NCI-H446 (cell line): ENCODE measurements at places on chromosomes 6 and 20.

DNA sequence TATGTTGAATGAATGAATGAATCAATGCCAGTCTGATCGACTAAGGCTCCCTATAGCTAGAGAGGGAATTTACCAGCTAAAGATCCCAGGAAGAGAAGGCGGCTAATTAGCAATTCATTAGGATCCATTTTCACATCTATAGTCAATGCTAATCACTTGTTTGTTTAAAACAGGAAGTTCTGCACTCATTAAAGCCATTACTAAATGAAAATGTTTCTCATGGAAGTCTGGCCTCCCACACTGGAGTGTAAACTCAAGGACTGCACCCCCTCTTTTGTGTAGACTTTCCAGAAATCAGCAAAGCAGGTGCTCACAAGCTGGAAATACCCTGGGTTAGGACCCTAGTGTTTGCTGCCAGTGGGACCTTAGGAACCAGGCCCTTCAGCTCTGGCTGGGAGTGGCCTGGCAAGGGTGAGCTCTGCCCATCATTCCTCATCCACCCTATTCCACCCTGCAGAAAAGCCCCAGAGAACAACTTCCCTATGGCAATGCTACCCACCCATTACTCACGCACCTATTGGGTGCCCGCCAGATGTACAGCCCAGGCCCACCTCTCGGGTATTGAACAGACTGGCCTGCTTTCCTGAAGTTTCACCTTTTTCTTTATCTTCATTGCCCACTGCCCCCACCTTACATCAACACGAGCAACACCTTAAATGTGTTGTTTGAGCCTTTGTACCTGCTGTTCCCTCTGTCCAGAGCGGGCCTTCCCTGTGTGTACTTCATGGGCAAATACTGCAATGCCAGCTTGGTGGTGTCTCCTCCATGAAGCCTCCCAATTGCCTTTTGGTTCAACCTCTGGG is 60.8 kb downstream of the TTI1 start:
- no peak for DNase-seq

DNA sequence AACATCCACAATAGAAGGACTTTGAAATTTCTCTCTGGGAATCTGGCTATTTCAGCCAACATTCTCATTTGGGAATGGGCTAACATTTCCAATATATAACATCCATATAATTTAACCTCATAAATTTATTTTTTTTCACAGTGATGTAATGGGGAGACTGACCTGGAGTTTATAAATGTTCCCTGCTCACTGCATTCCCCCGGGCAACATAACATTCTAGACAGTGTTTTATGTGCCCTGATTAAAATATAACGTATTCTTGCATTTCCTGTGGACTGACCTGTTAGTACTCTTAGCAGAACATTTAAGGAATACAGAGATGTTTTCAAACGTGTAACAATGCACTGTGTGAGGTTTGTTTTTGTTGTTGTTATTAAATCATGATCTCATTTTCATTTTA is 20.9 kb downstream of the TSHZ2 start:
- DNase-seq, result no peak

DNA sequence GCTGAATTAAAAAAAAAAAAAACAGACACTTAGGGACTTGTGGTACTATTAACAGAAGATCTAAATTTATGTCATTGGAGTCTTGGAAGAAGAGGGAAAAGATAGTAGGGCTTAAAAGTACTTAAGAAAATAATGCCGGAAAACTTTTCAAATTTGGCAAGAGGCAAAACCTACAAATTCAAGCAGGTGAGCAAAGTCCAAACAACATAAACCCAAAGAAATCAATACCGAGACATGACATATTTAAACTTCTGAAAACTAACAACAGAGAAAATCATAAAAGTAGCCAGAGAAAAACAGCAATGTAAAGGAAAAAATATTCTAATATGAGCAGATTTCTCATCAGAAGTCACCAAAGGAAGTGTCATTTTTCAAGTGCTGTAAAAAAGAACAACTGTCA is 44.4 kb downstream of the EPM2A start:
- no peak for DNase-seq

GRCh38 chr6:4320860-4321259 is 185.5 kb upstream of the ECI2 start:
- no peak for DNase-seq

DNA sequence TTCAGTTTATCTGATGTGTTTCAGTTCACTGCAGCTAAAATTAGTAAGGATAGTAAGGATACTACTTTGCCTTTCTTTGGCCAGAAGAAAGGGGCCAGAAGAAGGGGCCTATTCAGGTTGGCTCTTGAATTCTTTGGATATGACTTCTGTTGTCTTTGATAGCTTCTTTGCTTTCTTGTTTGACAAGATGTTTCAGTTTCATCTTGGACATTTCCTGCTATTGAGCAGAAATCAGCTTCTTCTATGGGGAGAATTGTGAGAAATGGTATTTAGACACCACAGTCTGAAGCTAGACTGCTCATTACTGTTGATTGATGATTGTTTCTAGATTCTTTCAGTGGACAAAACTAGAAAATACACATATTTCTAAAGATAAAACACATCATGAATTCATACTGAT is 23.2 kb downstream of the L3MBTL3 start:
- no peak for DNase-seq

GRCh38 chr6:79277109-79277508 is 42.6 kb upstream of the HMGN3 start:
- DNase-seq, result no peak

DNA sequence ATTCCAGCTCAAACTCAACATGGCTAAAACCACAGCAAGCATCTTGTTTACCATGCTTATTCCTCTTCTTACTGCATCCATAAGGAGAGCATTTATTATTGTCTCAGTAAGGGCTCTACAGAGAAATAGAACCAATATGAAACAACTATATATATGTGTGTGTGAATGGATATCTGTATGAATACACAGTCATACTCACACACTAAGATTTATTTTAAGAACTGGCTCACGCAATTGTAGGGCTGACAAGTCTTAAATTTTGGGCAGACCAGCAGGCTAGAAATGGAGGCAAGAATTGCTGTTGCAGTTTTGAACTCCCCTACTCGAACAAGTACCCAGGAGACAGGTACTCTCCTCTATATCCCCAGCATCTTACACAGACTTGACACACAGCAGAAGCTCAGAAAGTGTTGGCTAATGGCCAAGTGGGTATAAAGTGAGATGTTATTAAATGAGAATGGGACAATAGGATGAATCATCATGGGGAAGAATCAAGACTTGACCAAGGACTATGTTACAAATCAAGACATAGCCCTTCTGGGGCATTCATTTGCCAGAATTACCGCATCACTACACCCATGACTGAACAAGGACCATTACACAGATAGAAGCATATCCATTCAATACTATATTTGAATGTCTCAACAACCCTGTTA is 13.0 kb downstream of the ZHX3 start:
- DNase-seq, result no peak

DNA sequence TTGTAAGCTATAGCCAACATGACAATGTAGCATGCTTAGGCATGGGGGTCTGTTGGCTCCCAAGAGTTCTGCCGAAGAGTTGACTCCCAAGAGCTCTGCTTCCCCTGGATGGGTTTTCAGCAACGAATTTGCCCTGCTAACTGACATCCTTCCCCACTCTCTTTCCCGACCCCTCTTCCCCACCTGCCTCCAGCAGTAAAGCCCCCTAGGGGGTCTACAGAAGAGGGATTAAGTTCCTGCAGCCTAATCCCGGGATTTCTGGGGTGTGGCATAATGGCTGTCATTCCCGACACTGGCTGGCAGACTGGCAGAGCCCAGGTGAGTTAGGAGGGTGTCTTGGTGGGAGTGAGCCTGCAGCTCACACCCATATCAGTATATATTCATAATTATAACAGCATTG is 121.0 kb upstream of the ZNF184 start:
- DNase-seq, result no peak

GRCh38 chr20:12053353-12053752 is 135.7 kb downstream of the BTBD3 start:
- no peak for DNase-seq

DNA sequence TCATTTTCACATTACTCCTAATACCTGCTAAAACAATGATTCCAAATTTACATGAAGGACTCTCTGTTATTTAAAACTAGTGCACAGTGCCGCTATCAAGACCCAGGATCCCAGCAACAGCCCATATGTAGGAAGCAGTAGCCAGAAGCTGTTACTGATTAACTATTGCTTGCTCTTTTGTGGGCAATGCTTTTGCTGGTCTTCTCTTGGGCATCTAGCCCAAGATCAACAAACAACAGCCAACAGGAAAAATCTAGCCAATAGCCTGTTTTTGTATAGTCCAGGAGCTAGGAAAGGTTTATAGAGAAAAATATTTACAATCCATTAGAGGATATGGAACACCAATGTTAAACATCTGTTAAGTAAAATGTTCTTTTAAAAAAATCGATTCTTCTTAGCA is 22.1 kb upstream of the TENT5A start:
- no peak for DNase-seq

GRCh38 chr6:117684749-117685148 is 9.5 kb downstream of the NUS1 start:
- DNase-seq, result no peak

GRCh38 chr6:118444796-118445195 is 103.3 kb upstream of the PLN start:
- DNase-seq, result no peak

DNA sequence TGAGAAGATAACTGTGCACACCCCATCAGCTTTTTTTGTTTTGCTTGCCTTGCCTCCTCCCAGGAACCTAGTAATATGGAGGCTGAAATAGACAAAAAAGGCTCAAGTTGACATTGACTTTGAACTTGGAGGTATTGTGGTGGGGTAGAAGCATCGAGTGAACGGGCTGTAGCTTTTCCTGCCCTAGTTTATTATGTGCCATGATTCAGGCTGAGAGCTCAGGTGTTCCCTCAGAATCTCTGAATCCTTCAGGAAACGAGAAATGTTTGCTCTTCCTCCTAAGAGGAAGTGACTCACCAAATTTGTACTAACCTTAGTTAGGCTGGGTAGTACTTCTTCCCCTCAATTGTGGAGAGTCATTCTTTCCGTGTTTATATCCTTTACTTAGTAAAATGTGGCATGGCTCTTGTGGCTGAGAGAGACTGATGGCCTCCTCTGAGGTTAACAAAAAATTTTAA is 98.8 kb downstream of the SASH1 start:
- DNase-seq, result no peak

- no peak for DNase-seq
Measured at GRCh38 chr6:110523451-110524021, 47.1 kb upstream of the SLC22A16 start.

DNA sequence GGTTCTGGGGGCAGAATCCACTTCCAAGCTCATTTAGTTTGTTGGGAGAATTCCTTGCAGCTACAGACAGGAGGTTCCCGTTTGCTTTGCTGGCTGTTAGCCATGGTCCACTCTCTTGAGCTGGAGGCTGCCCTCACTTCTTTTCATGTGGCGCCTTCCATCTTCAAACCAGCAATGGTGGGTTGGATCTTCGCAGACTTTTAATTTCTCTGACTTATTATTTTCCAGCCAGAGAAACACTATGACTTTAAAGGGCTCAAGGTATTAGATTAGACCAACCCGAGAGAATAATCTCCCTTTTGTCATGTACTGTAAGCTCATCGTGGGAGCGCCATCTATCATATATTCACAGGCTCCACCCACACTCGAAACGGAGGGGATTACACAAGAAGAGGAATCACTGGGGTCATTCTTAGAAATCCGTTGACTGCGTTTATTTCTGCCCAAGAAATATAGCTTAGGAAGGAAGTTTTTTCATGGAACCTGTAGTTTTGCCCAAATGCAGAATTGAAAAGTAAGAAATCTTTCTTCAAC is 38.9 kb downstream of the SAMD5 start:
- no peak for DNase-seq

DNA sequence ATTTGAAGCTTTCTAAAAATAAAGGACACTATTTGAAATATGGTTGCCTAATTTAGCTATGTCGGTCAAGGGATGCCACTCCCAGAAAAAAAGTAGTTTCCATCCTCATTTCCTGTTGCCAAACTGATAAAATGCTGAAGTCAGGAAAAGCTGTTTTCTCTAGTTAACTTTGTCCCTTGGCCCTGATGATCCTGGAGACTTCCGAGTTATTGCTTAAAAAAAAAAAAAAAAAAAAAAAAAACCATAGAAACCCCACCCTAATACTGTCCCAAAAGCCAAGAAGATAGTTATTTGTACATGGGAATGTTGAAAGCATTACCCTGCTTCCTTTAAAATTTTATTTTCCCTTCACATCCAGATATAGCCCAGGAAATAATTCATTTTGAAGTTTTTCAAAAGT is 236.7 kb downstream of the SOD2 start:
- no peak for DNase-seq

DNA sequence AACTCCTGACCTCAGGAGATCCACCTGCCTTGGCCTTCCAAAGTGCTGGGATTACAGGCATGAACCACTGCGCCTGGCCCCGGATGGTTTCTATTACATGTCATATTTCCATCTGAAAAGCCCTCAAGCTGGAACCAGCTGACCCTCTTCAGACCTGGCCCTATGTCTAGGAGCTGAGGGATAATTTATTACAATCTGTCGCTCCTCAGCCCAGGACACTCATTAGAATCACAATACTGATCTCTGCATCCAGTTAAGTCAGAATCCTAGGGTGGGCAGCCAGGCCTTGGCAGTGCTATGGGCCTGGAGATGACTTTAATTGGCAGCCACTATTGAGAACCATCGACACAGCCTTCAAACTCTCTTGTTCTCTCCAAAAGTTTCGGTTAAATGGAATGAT is 162.6 kb upstream of the SNX9 start:
- DNase-seq, result no peak

- no peak for DNase-seq
Measured at GRCh38 chr6:16279243-16279642, 40.9 kb downstream of the GMPR start.

- DNase-seq, result no peak
Measured at GRCh38 chr6:83092756-83093399, 25.4 kb downstream of the DOP1A start.

GRCh38 chr20:362271-363254 is 15.7 kb downstream of the NRSN2 start:
- peak; percentile 80 for DNase-seq

GRCh38 chr20:63894358-63895201 is at the start of gene DNAJC5:
DNAJC5 (plus strand) TSS chr20:63895126; CDS start chr20:63928346, 33,220 bp downstream.
- peak; percentile 88 for DNase-seq

- no peak for DNase-seq
Measured at GRCh38 chr6:101826269-101826668, 432.8 kb downstream of the GRIK2 start.

DNA sequence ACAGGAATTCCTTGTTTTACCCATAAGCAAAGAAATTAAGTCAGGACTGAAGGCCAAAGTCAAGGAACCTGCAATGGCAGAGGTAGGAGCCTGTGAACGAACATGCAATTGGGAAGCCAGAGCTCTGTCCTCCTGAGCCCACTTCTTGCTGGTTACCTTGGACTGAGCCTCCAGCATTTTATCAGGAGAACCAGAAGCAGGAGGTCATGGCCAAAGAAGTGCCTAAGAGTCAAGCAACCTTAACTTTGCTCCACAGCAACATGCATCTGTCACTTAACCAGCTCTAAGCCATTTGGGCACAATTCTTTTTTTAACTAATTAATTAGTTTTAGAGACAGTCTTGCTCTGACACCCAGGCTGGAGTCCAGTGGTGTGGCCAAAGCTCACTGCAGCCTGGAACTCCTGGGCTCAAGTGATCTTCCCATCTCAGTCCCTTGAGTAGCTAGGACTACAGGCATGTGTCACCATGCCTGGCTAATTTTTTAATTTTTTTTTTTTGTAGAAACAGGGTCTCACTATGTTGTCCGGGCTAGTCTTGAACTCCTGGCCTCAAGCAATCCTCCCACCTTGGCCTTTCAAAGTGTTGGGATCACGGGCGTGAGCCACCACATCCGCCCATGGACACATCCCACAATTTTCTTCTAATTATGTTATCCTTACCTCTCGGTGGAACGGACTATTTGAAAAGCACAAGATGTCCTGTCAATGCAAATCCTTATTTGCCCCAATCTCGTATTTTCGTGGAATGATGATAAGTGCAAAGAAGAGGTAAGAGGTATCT is 334.2 kb downstream of the CD83 start:
- DNase-seq, result no peak
